ENCODE measurements at places on chromosomes 13 and 19.

- DNase-seq, result no peak
Observed at GRCh38 chr13:46996316-46997030, 99.6 kb upstream of the HTR2A start.

DNA sequence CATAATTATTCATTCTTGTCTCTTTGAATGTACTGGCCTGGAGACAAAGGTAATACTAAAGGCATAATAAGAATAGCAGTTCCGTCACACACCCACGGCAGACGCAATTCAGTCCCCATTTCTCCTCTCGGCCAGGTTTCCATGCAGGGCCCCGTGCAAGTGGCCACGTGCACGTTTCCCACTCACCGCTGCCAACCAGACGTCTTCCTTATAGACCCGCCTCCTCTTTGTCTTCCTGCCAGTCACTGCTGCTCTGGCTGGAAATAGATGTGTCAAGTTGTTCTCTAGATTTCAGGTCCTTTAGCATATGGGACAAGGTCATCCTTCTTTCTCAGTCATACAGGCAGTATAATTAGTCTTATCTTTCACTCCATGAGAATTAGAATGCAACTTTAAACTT, 204.3 kb downstream of the SUCLA2 start:
- DNase-seq, result no peak

DNA sequence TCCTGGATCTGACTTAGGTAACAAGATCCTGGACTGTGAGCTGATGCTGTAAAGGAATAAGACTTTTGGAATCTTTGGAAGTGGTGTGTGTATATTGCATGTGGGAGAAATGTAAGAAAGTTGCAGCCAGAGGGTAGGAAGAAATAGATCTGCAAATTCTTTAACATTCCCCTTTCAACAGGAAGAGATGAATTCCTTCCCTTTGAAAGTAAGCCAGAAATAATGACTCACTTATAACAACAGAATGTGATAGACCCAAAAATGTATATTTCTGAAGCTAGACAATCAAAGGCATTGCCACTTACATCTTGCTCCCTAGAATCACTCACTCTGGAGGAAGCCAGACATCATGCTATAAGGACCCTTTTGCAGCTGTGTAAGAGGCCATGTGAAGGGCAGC, 9.8 kb upstream of the SIAH3 start:
- no peak for DNase-seq

DNA sequence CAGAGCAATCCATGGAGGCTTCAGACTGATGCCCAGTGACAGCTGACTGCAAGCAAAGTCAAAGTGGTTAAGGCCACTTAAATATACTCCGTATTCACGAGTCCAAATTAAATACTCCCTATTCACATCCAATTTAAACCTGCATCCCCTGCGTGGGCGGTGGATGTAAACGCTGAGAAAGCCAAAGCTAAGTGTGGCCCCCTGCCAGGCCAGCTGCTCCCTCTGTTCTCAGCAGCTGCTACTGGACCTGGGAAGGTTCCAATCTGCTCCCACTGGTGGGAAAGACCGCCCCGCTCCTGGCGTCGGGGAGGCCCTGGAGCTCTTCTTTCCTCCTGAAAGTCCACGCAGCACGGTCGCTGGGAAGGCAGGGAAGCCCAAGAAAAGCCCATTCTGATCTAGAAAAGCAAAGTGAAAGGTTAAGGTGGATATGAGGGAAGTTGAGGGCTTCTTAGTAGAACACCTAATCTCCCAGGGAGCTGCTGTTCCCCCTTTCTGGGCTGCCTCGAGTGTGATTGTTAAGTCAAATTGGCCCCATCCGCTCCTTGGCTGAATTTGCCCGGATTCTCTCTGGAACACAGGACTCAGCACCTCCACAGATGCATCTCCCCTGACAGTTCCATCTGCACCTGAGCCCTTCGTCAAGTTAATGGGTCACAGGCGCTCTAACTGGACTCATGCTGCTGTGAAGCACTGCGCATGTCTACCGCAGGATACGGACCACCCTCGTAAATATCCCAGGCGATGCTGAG, 205.5 kb downstream of the USP12 start:
- no peak for DNase-seq

DNA sequence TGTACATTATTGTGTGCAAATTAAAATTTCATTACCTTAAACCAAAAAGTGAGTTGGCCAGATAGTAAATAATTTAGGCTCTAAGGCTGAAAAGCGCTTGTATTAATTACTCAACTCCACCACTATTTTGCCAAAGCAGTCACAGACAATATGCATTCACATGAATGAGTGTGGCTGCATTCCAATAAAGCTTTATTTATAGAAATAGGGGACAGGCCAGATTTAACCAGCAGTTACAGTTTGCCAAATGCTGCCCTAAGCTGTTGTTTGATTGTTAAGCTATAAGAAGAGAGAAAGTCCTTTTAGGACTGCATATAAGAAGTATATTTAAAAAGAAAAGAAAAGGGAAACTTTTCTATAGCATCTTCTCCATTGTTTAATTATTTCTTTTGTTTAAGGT, 342.6 kb downstream of the ITGBL1 start:
- no peak for DNase-seq

GRCh38 chr13:39875111-39875987, 219.9 kb downstream of the COG6 start:
- no peak for DNase-seq

DNA sequence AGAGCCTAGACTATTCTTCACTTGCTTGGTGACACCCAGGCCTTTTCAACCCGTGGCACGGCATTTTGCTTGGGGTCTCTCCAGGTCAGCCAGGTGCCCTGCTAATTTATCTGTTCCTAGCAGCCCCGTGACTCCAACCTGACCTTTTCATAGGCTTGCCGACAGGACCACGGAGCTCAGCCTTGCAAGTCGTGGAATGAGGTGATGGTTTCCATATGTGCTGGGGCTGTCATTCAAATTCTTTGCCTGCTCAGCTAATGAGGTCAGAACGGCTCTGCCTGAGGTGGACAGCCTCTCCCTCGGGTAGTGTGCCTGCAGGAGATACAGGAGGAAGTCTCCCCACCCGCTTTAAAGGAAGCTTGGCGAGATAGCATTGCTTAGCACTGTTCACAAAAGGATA, 61.0 kb downstream of the SHISA2 start:
- no peak for DNase-seq

DNA sequence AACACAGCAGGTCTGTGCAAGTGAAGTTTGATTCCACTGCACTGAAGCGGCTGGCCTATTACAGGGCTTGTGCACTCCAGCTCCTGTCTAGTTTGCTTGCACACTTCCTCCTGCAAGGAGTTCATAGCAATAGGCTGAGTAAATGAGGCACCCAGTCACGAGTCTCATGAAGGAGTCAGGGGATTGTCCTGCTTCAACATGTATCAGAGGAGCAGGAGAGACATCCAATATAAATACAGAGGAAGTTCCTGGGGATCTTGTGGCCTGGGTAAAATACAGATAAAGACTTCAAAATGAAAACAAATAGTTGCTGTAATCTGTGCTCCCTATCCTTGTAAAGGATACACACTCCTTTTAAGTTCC, 259.9 kb downstream of the SLITRK1 start:
- DNase-seq, result no peak

GRCh38 chr13:57424379-57424778, 207.2 kb upstream of the PCDH17 start:
- no peak for DNase-seq

DNA sequence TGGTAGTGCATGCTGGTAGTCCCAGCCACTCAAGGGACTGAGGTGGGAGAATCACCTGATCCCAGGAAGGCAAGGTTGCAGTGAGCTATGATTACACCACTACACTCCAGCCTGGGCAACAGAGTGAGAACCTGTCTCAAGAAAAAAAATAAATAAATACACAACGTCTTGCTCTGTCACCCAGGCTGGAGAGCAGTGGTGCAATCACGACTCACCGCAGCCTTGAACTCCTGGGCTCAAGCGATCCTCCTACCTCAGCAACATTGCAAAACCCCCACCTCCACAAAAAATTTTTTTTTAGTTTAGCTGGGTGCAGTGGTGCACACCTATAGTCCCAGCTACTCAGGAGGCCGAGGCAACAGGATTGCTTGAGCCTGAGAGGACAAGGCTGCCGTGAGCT, 8.8 kb downstream of the TPM4 start:
- no peak for DNase-seq

- no peak for DNase-seq
Observed at GRCh38 chr13:80235166-80235966, 105.6 kb downstream of the SPRY2 start.

DNA sequence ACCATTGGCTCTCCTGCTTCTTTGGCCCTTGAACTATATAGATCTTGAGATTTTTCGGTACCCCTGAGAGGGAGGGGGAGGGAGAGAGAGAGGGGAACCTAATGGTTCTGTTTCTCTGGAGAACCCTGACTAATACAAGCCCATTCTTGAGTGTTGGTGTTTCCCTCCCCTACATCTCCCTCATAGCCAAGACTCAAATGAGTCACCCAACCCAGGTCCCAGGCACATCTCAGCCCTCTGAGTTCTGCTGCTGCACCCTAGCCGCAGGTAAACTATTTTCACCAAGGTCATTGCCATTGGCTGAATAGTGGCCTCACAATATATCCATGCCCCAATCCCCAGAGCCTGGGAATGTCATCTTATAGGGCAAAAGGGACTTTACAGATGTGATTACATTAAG, 225.8 kb upstream of the MAB21L1 start:
- DNase-seq, result no peak

DNA sequence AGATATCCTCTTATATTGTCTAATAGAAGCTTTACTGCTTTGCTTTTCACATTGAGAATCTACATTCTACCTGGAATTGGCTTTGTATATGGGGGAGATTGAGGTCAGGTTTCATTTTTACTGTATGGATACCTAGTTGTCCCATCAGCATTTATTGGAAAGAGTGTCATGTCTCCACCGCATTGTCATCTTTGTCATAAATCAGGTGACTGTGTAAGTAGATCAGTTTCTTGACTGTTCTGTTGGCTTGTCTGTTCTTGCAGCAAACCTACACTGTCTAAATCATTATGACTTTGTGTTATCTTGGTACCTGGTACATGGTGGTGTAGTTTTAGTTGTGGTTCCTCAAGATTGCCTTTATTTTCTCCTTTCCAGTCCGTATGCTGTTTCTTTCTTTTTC, 5.8 kb downstream of the URI1 start:
- no peak for DNase-seq
